NCI-H146 (cell line): ENCODE measurements at places on chromosomes 7 and 10.

GRCh38 chr10:58543141-58543540 lies 30.5 kb downstream of the BICC1 start:
- no peak for DNase-seq

DNA sequence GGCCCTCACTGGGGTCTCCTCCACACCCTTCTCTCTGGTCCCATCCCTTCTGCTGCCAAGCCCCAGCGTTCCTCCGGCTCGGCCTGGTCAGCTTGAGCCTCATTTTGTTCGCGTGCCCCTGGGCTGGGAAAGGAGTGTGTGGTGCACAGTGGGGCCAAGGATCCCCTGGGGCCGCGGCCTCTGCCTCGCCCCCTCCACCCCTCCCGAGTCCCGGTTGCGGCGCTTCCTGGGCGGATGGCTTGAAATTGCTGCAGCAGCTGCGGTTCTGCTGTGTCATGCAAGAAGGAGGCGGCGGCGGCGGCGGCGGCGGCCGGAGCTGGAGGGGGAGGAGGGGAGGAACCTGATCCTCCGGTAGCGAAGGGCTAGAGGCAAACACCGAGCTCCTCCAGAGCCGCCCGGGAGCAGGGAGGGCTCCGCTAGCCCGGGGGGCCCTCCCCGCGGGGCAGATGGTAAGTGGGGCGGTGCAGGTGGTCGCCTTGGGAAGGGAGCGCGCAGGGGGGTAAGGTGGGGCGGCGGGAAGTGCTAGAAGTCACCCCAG lies 217.8 kb upstream of the MKLN1 start:
- peak; percentile 85 for DNase-seq

GRCh38 chr7:2732959-2733584 lies 45.1 kb downstream of the AMZ1 start:
- DNase-seq = no peak

GRCh38 chr7:155062411-155062810 lies 7.7 kb upstream of the HTR5A start:
- no peak for DNase-seq

DNA sequence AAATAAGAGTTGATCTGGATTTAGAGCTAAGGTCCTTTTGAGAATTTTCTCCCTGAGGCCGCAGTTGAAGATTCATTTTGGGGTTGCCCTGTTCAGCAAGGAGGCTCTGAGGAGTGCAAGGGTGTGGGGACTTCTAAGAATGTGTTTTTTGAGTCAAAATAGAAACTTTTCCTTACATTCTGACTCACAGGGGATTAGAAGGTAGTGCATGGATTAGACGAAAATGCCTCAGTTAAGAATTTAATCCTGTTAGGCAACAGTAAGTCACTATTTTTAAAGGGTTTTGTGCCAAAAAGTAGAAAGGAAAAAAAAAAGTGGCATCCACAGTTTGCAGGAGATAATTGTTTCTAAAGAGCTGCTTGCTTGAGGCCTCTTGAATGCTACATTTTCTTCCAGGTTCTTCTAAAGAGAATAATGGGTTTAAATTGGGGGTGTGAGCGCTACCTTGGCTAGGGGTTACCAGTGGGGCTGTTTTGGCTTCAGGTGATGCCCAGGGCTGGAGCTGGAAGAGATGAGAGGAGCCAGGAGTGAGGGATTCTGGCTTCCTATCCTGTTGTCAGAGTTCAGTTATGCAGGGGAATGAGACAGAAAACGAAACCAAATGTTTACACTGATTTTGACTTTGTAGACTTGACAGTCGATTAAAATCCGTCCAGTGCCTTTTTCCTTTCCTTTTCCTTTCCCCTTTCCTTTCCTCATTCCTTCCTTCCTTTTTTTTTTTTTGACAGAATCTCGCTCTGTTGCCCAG lies 52.9 kb downstream of the BAMBI start:
- DNase-seq = no peak

DNA sequence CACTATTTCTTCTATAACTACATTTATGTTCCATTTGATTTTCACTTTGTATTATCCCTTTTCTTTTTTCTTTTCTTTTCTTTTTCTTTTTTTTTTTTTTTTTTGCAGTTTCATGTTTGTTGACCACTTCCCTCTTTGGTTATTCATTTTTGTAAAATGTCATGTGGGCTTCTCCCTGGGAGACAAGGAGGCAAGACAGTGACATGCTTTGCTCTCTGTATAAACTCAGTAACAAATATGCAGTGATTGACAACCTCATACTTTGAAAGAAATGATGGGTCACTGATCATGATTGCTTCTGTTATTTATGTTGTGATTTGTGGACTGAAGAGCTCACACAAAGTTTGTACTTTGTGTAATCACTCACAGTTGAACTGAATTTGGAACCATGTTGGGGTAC lies 90.2 kb upstream of the ABI1 start:
- DNase-seq = no peak

DNA sequence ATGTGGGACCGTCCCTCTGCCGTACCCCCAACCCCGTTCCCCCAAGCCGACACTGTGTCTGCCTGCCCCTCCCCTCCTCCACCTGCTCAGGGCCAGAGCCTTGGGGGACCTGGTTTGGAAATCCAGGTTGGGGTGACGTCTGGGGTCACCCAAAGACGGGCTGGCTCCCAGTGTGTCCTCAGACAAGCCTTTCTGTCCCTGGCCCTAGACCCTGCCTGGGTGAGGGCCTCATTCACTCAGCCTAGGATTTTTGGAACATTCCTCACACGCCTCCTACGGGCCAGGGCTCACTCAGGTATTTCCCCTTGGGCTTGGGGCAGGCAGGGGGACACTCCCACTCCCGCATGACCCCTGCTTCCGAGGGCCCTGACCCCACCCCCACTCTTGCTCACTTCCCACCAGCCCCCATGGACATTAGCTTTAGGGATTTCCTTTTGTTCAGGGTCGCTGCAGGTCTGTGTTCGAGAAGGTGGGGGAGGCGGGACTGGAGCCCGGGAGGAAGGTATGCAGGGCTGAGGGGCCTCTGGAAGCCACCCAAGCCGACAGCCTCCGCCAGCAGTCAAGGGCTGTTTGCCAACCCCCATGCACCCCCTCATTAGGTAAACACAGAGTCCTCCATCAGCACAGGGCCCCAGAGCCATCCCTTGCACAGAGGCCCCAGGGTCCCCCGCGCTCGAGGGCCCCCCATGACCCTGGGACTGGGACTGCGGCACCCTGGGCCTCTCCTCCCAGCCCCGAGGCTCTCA lies 35.1 kb downstream of the PDGFA start:
- no peak for DNase-seq

- no peak for DNase-seq
Observed at GRCh38 chr7:135333200-135333599, 99.6 kb downstream of the STRA8 start.
